HCT116 (cell line): ENCODE measurements at places on chromosomes 13 and 19.

GRCh38 chr13:59906413-59907049, 257.2 kb downstream of the DIAPH3 start:
- DNase-seq = peak; percentile 4

DNA sequence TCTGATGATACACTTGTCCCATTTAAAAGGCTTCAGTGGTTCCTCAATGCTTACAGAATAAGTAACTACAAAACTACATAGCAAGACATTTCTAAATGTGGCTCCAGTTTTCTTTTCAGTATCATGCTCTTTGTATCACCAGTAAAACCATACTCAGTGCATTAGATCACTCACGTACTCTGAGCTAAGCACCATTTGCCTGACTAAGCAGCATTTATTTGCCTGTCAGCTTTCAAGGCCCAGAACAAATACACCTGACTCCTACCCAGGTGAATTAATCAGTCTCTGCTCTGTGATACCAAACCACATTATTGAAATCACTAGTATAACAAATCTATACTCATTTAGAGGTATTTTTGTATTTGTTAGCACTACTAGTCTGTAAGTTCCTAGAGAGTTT, 47.4 kb upstream of the PCDH20 start:
- no peak for DNase-seq

- DNase-seq = no peak
These were observed 14.2 kb downstream of the ONECUT3 start for GRCh38 chr19:1767464-1767933.

GRCh38 chr19:48415395-48415794, 21.9 kb downstream of the GRIN2D start:
- DNase-seq = peak; percentile 84

DNA sequence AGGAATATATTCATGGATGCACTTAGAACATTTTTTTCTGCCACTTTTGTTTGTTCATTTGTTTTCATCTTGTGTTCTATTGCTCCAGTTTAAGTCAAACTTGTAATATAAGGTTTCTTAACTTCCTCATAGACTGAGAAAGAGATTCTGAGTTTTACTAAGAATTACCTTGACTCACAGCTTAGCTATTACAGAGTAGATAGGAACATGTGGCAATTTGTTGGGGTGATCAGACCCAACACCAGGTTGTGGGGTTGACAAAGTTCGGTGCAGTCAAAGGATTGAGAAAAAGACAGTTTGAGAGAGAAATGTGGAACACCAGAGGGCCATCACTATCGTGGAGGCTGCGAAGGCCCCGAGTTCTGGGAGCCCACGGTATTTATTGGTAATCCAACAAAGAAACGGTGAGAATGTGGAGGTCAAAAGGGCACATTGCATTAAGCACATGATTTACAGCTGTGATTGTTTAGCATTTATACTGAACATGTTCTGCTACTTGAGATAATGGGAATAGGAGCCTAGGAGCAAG, 2526.0 kb downstream of the PCDH9 start:
- no peak for DNase-seq

- DNase-seq = peak; percentile 16
These were observed 19.3 kb downstream of the GNA15 start for GRCh38 chr19:3154957-3155736.

GRCh38 chr13:83780227-83780626, 102.0 kb downstream of the SLITRK1 start:
- peak; percentile 0 for DNase-seq

- DNase-seq = no peak
These were observed 44.6 kb downstream of the GJA3 start for GRCh38 chr13:20116213-20116612.

DNA sequence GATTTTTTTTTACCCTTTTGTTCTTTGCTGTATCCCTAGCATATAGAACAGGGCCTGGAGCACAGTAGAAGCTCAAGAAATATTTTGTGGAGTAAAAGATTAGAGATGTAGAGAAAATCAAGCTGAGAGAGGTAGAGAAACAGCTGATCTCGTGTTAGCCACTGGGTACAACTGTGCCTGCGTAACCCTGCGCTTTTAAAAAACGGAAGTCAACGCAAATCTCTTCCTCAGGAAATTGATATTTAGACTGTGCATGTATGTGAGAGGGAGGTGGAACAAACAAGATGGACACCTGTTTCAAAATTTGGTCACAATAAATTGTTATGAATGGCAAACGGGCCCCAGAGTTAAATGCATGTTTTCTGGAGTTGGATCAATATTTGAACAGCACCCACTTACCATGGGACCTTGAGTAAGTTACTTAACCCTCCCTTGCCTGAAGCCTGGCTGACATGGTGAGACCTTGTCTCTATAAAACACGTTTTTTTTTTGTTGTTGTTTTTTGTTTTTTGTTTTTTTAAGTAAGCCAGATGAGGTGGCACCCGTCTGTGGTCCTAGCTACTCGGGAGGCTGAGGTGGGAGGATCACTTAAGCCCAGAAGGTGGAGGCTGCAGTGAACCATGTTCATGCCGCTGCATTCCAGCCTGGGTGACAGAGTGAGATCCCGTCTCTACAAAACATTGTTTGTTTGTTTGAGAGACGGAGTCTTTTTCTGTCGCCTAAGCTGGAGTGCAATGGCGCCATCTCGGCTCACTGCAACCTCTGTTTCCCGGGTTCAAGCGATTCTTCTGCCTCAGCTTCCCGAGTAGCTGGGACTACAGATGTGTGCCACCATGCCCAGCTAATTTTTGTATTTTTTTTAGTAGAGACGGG, 3.3 kb upstream of the EPOR start:
- no peak for DNase-seq
